ENCODE measurements at places on chromosomes 12 and 14. TPM values are rescaled to one million over a fixed set of nuclear protein-coding genes. Genes with fewer than 3 reads are reported as not detected.

Gene CDH24
- 14.0 TPM for polyA plus RNA-seq

Gene CMA1
- 0.26 TPM for polyA plus RNA-seq

DNA sequence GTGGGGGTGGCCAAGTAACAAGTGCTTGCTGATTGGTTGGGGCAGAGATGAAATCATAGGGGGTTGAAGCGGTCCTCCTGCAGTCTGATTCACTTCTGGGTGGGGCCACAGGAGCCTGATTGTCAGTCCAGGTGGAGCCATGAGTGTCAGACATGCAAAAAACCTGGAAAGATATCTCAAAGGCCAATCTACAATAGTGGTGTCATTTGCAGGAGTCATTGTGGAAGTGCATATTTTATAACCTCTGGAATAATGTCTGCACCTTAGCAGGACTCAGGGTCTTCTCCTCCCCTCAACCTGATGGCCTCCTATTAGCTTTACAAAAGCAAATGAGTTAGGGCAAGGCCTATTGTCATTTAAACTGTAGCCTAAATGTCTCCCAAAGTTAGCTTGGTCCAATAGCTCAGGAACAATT is 241.4 kb downstream of the NUAK1 start:
- no peak for DNase-seq

DNA sequence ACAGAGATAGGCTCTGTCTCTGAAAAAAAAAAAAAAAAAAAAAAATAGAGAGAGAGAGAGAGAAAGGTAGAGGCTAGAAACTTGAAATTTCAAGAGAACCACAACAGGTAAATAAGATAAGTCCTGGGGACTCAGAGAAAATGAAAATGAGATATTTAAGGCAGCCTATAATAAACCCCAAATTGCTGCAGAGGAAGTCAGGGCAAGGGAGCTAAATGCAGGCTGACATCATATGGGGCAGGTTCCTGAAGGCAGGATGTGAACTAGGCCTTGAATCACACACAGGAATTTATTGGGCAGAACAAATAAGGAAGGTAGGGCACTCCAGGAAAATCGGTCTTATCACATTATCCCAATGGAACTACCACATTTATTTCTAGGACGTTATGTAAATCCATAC is 54.9 kb upstream of the NUDT4 start:
- DNase-seq, result no peak

DNA sequence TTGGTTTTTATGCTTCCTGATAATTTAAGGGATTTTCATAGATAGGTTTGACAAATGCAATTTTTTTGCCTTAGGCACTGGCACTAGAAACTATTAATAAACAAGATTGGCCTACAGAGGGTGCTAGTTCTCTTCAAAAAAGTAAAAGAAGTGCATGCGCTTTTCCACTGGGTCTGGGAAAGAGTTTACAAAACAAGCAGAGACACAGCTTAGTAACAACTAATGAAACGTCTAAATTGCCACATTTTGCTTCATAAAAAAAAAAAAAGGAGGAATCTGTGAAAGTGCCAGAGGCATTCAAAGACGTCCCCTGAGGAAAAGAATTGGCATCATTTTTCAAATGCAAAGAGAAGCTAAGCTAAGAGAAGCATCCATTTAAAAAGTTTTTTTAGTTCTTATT is 58.3 kb upstream of the EEA1 start:
- peak; percentile 61 for DNase-seq

GRCh38 chr14:55327179-55327578 is 56.0 kb downstream of the FBXO34 start:
- DNase-seq, result no peak

DNA sequence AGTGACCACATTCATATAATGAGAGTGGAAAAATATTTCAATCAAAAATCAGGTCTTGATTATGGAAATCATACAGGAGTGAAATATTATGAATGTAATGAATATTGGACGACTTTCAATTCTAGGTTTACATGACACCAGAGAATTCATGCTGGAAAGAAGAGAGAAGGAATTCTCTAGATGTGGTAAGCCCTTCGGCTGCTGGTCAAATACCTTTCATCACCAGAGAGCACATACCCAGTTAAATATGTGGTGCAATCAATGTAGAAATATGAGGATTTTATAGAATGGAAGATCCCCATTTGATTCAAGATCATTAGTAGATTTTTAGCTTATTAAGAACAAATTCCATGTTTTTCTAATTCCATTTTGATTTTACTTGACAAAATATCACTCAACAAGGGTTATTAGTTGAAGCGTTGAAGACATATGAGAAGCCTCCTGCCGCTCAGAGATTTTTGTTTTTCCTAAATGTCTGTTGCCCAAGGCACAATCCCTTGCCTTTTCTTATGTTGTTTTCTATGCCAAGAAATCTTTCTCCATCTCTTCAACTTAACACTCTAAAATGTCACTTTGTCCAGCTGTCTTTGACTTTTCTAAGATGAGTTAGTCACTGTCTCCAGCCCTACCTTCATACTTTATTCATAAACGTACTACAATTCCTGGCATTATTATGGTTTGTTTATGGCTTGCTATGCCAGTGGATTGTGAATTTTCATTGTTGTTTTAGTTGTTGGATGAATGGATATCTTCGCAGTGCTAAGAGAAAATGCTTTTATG is 72.8 kb upstream of the ZDHHC17 start:
- DNase-seq, result no peak
